ENCODE measurements at places on chromosomes 6 and 20.

GRCh38 chr20:37954626-37955025 is 51.7 kb downstream of the VSTM2L start:
- H3K4me1 ChIP-seq = no peaks in the 10 kb centered on the region
- no peak overlapping the region for H3K27ac ChIP-seq
- H3K27me3 ChIP-seq = peaks cover 5% of the 10 kb centered on the region
- H3K4me3 ChIP-seq = no peak overlapping the region

GRCh38 chr6:168293636-168294530 is 25.7 kb downstream of the DACT2 start:
- H3K4me3 ChIP-seq = no peak overlapping the region
- H3K4me1 ChIP-seq = no peaks in the 10 kb centered on the region
- H3K36me3 ChIP-seq = no peaks in the 10 kb centered on the region

DNA sequence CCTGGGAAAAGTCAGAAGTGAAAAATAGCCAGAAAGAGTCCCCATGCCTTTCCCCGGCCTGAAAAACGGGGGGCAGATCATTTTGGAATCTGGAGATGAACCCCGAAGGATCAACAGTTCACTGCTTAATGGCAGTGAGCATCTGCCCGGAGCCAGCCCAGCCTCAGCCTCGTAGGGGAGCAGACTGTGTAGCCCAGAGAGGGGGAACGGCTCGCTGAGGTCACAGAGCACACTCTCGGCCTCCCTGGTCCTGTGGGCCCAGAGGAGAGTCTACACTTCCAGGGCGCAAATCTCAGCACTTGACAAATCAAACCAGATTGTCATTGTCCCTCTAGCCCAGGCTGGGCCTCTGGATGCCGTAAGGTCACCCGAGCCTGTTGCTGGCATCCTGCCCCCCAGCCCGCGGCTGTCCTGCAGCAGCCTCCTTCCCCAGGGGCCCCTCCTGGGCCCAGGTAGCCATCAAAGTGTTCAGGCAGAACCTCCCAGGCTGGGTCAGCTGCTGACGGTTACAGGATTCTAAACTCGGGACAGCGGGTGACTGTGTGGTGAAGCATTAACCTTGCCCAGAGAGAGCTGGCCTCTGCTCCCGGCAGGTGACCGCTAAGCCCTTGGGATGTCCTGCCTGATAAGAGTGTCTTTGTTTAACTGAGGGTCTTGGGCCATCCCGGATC is 56.1 kb downstream of the GNAS-AS1 start:
- H3K4me3 ChIP-seq = no peak overlapping the region
- peaks cover 70% of the 10 kb centered on the region for H3K27me3 ChIP-seq
- no peak overlapping the region for H3K27ac ChIP-seq
- no peaks in the 10 kb centered on the region for H3K36me3 ChIP-seq

GRCh38 chr6:147839708-147840610 is 331.5 kb downstream of the SAMD5 start:
- H3K36me3 ChIP-seq = no peaks in the 10 kb centered on the region
- no peak overlapping the region for H3K4me3 ChIP-seq
- DNase-seq = no peak

DNA sequence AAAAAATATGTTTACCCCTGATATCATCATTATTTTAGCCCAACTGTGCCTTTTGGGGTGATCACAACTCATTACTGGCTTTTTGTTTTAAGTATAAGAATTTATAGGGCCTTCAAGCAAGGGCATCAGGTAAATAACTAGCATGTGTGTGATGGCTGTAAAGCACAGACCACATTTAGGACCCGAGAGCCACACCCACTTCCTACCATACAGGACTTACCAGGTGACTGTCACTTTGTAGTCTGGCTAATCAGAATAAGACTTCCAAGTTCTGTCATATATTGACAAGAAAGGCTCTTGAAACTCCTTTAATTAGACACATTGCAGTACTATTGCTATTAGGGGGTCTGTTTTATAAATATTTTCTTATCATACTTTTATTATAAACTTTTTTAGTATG is 31.1 kb downstream of the TMEM242 start:
- no peak overlapping the region for H3K27ac ChIP-seq
- peaks cover 10% of the 10 kb centered on the region for H3K36me3 ChIP-seq
- no peak for DNase-seq
- H3K4me1 ChIP-seq = no peaks in the 10 kb centered on the region
- H3K27me3 ChIP-seq = no peaks in the 10 kb centered on the region

GRCh38 chr20:9926007-9926406 is 87.1 kb upstream of the PAK5 start:
- DNase-seq = no peak
- no peak overlapping the region for H3K4me3 ChIP-seq
- H3K36me3 ChIP-seq = no peaks in the 10 kb centered on the region

DNA sequence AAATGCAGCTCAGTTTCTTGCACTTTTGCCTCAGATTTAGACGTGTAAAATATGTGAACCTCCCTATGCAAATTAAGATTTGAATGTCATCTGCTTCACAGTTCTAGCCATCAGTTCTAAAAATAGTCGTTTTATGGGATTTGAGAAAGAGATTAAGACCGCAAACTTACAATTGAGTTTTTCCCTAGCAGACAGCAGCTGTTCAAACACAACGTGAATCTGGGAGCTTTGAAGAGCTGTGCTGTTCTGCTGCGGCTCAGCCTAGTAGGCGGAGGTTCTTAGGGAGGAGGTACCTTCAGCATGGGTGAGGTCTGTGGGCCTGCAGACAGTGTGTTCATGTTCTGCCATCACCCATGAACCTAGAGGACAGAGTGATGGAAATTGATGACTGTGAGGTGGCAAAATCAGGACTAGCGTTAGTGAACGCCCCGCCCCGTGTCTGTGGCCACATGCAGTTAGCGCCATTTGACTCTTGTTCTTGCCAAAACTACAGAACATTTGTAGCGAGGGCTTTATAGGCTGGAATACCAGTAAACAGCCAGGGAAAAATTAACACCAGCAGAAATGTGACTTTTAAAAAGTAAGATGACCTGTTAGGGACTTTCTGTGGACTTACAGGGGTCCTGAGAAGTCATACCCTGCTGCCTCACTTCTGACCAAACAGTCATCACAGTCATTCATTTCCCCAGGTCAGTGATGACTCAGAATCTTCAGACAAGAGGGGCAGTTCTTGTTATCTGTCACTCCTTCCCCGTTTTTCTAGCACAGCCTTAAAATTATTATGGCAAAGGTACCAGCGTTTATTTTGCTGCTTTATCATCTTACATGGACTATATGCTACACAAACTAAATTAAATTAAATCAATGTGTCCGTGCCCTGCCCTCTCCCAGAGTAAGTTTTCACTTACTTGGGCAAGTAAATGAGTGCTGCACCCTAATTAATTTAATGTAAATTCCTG is 84.3 kb upstream of the TMEM181 start:
- no peak overlapping the region for H3K4me3 ChIP-seq
- H3K27ac ChIP-seq = no peak overlapping the region
- no peaks in the 10 kb centered on the region for H3K27me3 ChIP-seq

GRCh38 chr6:83057705-83058321 is 7.8 kb downstream of the UBE3D start:
- H3K27ac ChIP-seq = peak overlapping the region; percentile 5
- H3K36me3 ChIP-seq = peaks cover 4% of the 10 kb centered on the region
- no peak overlapping the region for H3K4me3 ChIP-seq
- no peak for DNase-seq

DNA sequence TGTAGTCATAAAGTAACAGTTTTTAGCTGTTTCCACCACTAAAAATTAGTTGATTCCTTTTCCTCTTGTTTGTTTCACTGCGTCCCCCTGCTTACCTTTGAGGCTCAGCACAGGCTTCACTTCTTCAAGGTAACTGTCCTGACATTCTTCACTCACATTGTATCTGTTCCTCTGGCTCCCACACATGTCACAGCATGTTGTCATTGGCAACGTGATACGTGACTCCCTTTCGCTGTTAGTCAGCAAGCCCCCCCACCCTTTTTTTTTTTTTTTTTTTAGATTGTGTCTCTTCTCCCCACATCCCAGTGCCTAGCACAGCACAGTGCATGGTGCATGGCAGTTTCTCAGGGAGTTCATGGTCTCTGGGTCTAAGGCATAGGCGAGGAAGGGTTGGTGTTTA is 13.3 kb downstream of the VAPB start:
- no peaks in the 10 kb centered on the region for H3K27me3 ChIP-seq
- H3K4me1 ChIP-seq = peaks cover 16% of the 10 kb centered on the region
- DNase-seq = no peak
- no peak overlapping the region for H3K4me3 ChIP-seq
- H3K27ac ChIP-seq = no peak overlapping the region
- H3K36me3 ChIP-seq = no peaks in the 10 kb centered on the region

DNA sequence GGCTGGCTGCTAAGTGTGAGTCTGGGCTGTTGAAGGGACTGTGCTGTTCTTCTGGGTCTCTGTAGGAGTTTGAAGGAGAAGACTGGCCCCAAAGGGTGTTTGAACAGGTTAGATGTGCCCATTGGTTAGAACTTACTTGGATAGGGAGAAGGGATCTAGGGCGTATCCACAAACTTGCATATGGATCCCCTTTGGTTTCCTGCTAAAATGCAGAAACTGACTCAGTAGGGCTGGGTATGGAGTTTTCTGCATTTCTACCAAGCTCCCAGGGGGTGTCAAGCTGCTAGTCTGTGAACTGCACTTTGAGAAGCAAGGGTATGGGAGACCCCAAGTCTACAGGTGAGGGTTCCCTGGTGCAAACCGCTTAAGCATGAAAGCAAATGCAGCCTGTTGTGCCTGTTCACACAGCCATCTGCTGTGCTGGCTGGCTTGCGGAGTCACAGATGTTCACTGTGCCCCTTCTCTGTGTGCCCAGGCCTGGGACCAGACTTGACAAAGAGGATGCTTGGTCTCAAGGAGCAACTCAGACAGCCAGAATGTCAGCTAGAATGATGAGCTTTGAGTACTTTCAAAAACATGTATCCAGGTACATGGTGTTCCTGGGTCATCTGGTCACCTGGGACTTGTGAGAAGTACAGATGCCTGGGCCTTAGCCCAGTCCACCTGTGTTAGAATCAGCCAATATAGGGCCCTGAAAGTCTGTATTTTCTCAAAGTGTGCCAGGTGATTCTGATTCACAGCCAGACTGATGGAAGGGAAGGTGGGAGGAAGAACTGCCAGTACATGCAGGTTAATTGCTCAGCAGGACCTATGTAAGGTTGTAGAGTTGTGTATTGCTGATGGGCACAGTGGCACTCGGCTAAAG is 7.4 kb downstream of the PPP1R16B start:
- H3K27me3 ChIP-seq = no peaks in the 10 kb centered on the region
- H3K4me3 ChIP-seq = no peak overlapping the region
- H3K27ac ChIP-seq = peak overlapping the region; percentile 25
- peaks cover 68% of the 10 kb centered on the region for H3K4me1 ChIP-seq
- peaks cover 78% of the 10 kb centered on the region for H3K36me3 ChIP-seq
- DNase-seq = no peak

GRCh38 chr6:27624694-27625262 is 151.9 kb upstream of the ZNF184 start:
- no peak overlapping the region for H3K4me3 ChIP-seq
- H3K36me3 ChIP-seq = no peaks in the 10 kb centered on the region
- H3K4me1 ChIP-seq = no peaks in the 10 kb centered on the region
- DNase-seq = no peak
- H3K27me3 ChIP-seq = peaks cover 83% of the 10 kb centered on the region

- H3K27me3 ChIP-seq = peaks cover 80% of the 10 kb centered on the region
- no peak overlapping the region for H3K4me3 ChIP-seq
- H3K4me1 ChIP-seq = no peaks in the 10 kb centered on the region
- H3K36me3 ChIP-seq = no peaks in the 10 kb centered on the region
Observed at GRCh38 chr20:49446808-49447207, 35.7 kb downstream of the KCNB1 start.

- H3K27ac ChIP-seq = no peak overlapping the region
- no peaks in the 10 kb centered on the region for H3K36me3 ChIP-seq
- no peak for DNase-seq
- peaks cover 4% of the 10 kb centered on the region for H3K27me3 ChIP-seq
- no peak overlapping the region for H3K4me3 ChIP-seq
Observed at GRCh38 chr20:32991792-32992641, 12.2 kb downstream of the SUN5 start.

DNA sequence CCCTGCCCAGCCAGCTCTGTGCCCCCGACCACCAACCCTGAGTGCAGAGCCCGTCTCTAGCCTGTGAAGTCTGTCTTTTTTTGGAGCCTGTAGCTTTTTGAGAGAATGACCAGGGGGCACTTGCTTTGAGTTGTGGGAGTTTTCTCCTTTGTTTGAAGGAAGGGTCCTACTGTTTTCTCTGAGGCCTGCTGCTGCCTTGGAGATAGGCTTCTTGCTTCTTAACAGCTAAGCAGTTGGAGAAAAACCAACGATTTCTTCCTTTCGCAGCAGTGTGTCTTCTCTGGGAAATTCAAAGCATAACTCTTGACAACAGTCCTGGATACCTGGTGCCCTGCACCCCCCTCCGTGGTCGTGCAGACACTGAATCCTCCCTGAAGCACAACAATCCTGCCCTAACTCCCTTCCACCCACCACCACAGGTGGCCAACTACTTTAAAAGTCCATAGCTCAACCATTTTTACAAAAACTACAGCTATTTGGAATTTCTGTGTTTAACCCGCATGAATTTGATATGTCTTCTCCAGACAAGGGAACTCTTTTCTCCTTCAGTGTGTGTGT is 61.0 kb downstream of the FAM50B start:
- H3K4me3 ChIP-seq = no peak overlapping the region
- DNase-seq = no peak
- H3K27me3 ChIP-seq = peaks cover 33% of the 10 kb centered on the region

- H3K27me3 ChIP-seq = no peaks in the 10 kb centered on the region
- peaks cover 99% of the 10 kb centered on the region for H3K36me3 ChIP-seq
- H3K27ac ChIP-seq = peak overlapping the region; percentile 84
- H3K4me1 ChIP-seq = peaks cover 43% of the 10 kb centered on the region
- H3K4me3 ChIP-seq = no peak overlapping the region
- no peak for DNase-seq
Observed at GRCh38 chr6:158776737-158777136, 42.4 kb downstream of the EZR start.

All from effector memory CD8-positive, alpha-beta T cell (primary cell).